ENCODE measurements at places on chromosomes 4 and X. TPM values are rescaled to one million over a fixed set of nuclear protein-coding genes. Genes with fewer than 3 reads are reported as not detected.
A peak's percentile ranks its signal among the peaks of the same experiment; 100 is the strongest.

DNA sequence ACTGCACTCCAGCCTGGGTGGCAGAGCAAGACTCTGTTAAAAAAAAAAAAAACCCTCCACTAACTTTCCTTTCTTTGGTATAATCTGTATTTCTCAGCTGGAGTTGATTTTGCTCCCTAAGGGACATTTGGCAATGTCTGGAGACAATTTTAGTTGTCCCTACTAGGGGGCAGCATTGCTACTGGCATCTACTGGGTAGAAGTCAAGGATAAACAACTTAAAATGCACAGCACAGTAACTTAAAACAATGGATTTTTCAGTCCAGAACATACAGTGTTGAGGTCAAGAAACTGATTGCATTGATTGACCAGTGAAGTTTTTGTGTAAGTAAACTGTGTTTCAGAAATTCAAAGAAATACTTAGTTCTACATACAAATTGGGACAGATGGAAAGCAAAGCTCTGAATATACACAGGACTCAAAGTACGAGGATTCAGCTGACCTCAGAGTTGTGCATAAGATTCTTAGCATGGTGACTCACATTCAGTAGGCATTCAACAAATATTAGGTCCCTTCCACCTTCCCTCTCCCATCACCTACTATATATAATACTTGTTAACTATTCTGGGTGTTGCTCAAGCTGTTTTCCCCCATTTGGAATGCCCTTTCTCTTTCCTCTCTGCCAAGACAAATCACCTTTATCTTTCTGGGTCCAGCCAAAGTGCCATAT lies 8.8 kb downstream of the DDX53 start:
- H3K27ac ChIP-seq: no peak overlapping the region
- no peaks in the 10 kb centered on the region for H3K27me3 ChIP-seq
- H3K36me3 ChIP-seq: no peaks in the 10 kb centered on the region
- H3K4me3 ChIP-seq: no peak overlapping the region
- DNase-seq: no peak

DNA sequence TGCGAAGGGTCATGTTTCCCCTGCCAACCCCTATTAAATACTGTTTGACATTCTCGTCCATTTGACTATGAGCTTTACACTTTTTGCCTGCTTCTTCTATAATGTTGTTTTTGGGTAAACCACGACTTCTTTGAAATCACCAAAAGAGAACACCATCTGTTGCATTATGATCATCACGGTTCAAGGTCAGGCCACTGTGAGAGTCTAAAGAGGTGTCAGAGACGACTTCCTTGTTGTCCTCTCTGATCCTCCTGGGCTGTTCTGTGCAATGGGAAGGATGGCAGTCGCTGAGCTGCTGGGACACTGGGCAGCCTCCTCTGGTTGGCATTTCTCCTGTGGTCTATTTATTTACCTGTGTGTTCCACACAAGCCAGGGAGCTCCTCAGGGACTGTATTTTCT lies 137.5 kb downstream of the RASL11B start:
- H3K4me1 ChIP-seq: peaks cover 12% of the 10 kb centered on the region
- H3K4me3 ChIP-seq: no peak overlapping the region
- H3K36me3 ChIP-seq: no peaks in the 10 kb centered on the region
- no peaks in the 10 kb centered on the region for H3K27me3 ChIP-seq
- no peak overlapping the region for H3K27ac ChIP-seq
- no peak for DNase-seq

DNA sequence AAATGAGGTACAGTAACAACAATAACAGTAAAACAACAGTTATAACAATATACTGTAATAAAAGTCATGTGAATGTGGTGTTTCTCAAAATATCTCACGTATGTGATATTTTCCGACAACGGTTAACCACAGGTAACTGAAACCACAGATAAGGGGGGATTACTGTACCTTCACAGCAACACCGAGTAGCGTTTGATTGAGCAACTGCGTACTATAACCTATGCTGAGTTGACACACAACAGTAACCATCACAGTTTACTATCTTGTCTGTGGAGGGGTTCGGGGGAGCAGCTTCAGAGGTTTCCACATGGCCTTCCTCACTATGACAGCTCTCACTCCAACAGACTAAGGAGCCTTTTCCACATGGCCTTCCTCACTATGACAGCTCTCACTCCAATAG lies 13.4 kb downstream of the RBMX2 start:
- H3K4me3 ChIP-seq: no peak overlapping the region
- no peaks in the 10 kb centered on the region for H3K4me1 ChIP-seq
- DNase-seq: no peak
- H3K36me3 ChIP-seq: peaks cover 16% of the 10 kb centered on the region

GRCh38 chr4:38805530-38806145 lies 1.0 kb upstream of the TLR1 start:
- H3K4me3 ChIP-seq: peak overlapping the region; percentile 40
- peak overlapping the region; percentile 70 for H3K27ac ChIP-seq
- peaks cover 26% of the 10 kb centered on the region for H3K4me1 ChIP-seq
- DNase-seq: no peak

DNA sequence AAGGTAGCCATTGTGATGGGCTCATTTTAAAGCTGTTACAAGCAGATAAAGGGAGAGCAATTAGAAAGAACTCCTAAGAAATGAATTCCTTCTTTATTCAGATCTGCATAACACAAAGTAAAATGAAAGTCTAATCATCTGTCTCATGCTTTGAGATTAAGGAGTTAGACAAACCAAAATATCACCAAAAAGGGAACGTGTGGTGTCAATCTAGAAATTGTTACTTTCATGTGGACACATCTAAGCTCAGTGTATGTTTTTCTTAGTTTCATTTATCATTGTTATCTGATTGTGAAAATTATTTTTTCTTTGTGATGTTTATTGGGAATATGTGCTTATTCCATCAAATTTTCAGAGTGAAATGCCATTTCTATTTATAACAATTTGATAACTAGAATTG lies 80.3 kb downstream of the BANK1 start:
- DNase-seq: no peak
- H3K4me1 ChIP-seq: no peaks in the 10 kb centered on the region
- H3K4me3 ChIP-seq: no peak overlapping the region
- no peak overlapping the region for H3K27ac ChIP-seq
- no peaks in the 10 kb centered on the region for H3K27me3 ChIP-seq

DNA sequence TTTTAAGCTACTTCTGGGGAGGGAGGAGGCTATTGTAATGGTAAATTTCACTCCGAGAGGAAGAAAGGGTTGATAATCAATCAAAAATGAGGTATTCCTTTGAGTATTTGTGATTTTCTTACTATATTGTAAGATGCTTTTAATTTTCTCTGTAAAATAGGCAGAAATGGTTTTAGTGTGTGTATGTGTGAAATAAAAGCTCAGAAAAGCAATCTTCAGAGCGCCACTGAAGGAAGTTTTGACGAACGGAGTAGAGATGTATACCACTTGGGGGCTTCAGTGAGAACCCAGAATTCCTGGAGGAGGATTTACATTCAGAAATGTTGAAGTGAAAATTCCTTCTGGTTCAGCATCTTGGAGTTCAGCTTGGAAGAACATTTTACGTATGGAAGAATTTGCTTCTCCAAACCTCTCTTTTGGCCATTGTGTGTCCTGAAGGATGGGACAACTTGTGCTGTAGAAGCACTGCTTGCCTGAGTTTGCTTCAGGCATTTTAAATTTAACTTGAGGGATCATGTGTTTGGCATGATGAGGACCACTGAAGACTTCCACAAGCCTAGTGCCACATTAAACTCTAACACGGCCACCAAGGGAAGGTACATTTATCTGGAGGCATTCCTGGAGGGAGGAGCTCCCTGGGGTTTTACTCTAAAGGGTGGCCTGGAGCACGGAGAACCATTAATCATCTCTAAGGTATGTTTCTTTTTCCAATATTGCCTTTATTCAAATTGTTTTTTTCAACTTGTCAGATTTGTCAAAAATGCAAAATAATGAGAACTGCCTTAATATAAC lies 695 bp downstream of the SHROOM3 start:
- DNase-seq: no peak
- peak overlapping the region; percentile 40 for H3K4me3 ChIP-seq
- no peaks in the 10 kb centered on the region for H3K27me3 ChIP-seq
- no peaks in the 10 kb centered on the region for H3K36me3 ChIP-seq

- H3K27me3 ChIP-seq: no peaks in the 10 kb centered on the region
- no peak overlapping the region for H3K4me3 ChIP-seq
- H3K27ac ChIP-seq: no peak overlapping the region
- DNase-seq: no peak
These were observed 441.6 kb downstream of the GBA3 start for GRCh38 chr4:23134331-23134730.

DNA sequence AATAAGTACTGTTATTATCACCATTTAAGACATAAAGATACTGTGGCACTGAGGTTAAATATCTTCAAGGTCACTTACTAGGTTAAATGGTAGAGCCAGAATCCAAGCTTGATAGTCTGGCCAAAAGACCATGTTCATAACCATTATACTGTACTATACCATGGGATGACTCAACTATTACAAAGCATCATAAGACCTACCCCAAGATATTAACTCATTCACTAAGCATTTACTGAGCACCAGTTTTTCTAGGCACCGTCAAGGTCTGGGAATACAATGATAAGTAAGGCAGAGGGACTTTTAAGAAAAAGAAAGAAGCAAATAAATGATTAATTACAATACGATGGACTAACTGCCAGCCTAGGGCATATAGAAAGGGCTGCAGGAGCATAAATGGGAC lies 95.5 kb upstream of the KCTD8 start:
- no peak for DNase-seq
- no peaks in the 10 kb centered on the region for H3K36me3 ChIP-seq
- H3K4me3 ChIP-seq: no peak overlapping the region
- H3K27ac ChIP-seq: no peak overlapping the region
- H3K4me1 ChIP-seq: no peaks in the 10 kb centered on the region
- H3K27me3 ChIP-seq: no peaks in the 10 kb centered on the region

DNA sequence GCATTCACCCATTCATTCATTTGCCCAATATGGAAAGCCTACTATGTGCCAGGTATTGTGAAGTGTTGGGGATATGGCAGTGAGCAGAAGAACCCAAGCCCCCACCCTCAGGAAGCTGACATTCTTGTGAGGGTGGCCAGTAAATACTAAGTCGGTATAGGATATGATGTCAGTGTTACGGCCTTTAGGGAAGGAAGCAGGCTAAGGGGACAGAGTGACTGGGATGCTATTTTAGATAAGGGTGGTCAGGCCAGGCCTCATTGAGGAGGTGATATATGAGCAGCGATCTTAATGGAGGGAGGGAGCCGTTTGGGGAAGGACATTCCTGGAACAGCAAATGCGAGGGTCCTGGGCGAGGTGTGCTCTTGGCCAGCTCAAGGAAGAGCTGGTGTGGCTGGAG lies 2.0 kb downstream of the ATP6AP1 start:
- no peaks in the 10 kb centered on the region for H3K27me3 ChIP-seq
- H3K27ac ChIP-seq: no peak overlapping the region
- H3K4me3 ChIP-seq: no peak overlapping the region
- no peaks in the 10 kb centered on the region for H3K36me3 ChIP-seq

- no peak overlapping the region for H3K27ac ChIP-seq
- H3K4me3 ChIP-seq: no peak overlapping the region
These were observed 57.8 kb upstream of the FAM47B start for GRCh38 chrX:34884817-34885216.

DNA sequence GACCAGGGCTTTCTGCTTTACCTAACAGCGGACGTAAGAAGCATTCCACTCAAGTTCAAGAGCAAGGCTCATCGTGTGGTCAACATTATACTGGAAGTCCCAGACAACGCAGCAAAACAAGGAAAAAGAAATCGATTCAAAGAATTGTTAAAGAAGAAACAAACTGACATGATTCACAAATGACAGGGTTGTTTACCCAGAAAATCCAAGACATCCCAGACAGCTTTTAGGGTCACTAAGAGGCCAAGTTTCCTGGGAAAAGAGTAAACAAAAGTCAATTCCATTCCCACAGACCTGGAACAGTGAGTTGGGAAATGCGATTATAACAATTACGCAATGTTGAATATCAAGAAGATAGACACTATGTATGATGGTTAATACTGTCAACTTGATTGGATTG lies 21.5 kb upstream of the HTRA3 start:
- H3K36me3 ChIP-seq: no peaks in the 10 kb centered on the region
- H3K27me3 ChIP-seq: no peaks in the 10 kb centered on the region
- no peak for DNase-seq
- H3K27ac ChIP-seq: no peak overlapping the region
- no peaks in the 10 kb centered on the region for H3K4me1 ChIP-seq
- no peak overlapping the region for H3K4me3 ChIP-seq

DNA sequence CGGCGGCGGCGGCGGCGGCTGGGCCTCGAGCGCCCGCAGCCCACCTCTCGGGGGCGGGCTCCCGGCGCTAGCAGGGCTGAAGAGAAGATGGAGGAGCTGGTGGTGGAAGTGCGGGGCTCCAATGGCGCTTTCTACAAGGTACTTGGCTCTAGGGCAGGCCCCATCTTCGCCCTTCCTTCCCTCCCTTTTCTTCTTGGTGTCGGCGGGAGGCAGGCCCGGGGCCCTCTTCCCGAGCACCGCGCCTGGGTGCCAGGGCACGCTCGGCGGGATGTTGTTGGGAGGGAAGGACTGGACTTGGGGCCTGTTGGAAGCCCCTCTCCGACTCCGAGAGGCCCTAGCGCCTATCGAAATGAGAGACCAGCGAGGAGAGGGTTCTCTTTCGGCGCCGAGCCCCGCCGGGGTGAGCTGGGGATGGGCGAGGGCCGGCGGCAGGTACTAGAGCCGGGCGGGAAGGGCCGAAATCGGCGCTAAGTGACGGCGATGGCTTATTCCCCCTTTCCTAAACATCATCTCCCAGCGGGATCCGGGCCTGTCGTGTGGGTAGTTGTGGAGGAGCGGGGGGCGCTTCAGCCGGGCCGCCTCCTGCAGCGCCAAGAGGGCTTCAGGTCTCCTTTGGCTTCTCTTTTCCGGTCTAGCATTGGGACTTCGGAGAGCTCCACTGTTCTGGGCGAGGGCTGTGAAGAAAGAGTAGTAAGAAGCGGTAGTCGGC lies 528 bp downstream of the FMR1 start:
- DNase-seq: peak; percentile 66
- H3K4me3 ChIP-seq: peak overlapping the region; percentile 72
- peak overlapping the region; percentile 90 for H3K27ac ChIP-seq
- H3K4me1 ChIP-seq: no peaks in the 10 kb centered on the region
- H3K27me3 ChIP-seq: no peaks in the 10 kb centered on the region

GRCh38 chr4:52621567-52621966 lies 37.5 kb downstream of the USP46 start:
- H3K4me3 ChIP-seq: no peak overlapping the region
- no peaks in the 10 kb centered on the region for H3K27me3 ChIP-seq
- DNase-seq: no peak
- H3K36me3 ChIP-seq: no peaks in the 10 kb centered on the region

Gene UGT2B15
- 6.0 TPM for polyA plus RNA-seq

Gene MORC4
- 7.2 TPM for polyA plus RNA-seq

Gene RTL3
- polyA plus RNA-seq: not detected

Gene HTRA3
- polyA plus RNA-seq: 3.6 TPM

Gene STOX2
- 0.89 TPM for polyA plus RNA-seq
